ENCODE measurements at places on chromosomes 7 and 10. TPM values are rescaled to one million over a fixed set of nuclear protein-coding genes. Genes with fewer than 3 reads are reported as not detected.
A peak's percentile ranks its signal among the peaks of the same experiment; 100 is the strongest.

- DNase-seq = peak; percentile 26
Measured at GRCh38 chr7:95213809-95214492, 110.4 kb downstream of the PON1 start.

GRCh38 chr10:59513558-59513957 is 151.2 kb upstream of the FAM13C start:
- no peak for DNase-seq

DNA sequence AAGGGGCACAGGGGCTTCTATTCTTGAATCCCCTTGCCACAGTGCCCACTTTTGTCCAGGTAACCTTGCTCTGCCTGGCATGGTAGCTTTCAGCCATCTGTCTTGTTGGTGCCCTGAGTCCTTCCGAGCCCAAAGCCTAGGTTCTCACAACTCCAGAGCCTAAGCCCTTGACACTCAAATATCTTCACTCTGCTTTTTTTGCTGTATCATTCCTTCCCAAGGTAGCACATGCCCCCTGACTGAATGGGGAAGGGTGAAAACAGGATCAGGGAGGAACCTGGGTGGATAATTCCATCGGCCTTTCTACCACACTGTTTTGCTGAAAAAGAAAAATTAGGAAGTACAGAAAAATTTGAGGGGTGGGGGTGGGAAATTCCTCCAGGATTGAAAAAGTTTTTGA is 37.6 kb downstream of the LDB3 start:
- DNase-seq = no peak

DNA sequence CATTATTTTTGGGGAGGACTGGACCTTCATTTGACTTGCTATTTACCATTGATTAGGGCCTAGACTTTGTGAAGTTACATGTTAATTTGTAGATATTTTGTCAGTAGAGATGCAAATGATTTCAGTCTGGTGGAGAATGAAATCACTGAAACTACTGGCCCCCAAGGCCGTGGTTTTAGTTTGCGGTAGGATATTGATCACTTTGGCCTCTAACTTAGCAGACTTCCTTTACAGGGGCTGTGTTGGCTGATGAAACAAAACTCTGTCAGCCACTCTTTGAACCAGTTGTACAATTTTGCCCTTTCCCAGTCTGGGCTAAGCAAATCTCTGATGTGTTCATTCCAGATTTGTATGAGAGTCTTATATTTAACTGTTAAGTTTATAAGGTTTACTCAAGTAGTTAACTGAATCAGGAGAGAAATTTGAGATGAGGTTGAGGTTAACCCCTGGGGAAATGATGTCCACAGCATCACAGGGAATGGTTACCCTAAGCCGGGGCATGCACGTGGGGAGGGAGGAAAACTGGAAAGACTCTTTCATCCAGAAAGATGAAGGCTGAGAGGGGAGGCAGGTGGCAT is 105.7 kb upstream of the INSIG1 start:
- DNase-seq = no peak

DNA sequence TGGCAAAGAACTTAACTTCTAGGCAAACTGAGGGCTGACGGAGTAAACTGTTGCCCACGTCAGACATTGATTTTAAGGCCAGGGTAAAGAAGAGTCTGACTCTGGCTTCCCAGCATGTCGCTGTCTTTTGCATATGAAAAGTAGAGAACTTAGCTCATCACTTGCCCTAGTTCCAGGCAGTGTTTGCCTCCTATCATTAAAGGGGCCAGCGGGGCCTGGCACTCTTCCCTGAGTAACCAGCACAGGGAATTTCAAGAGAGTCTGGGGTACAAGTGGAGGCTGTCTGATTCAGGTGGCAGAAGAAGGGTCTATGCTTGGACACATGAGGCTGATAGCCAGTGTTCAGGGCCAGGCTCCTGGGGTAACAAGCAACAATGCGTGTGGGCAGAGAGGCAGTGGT is 4.8 kb downstream of the DENND2A start:
- no peak for DNase-seq

- no peak for DNase-seq
Measured at GRCh38 chr7:85000735-85001350, 186.0 kb downstream of the SEMA3D start.

GRCh38 chr10:124092250-124092859 is 1.0 kb downstream of the CHST15 start:
- peak; percentile 46 for DNase-seq

DNA sequence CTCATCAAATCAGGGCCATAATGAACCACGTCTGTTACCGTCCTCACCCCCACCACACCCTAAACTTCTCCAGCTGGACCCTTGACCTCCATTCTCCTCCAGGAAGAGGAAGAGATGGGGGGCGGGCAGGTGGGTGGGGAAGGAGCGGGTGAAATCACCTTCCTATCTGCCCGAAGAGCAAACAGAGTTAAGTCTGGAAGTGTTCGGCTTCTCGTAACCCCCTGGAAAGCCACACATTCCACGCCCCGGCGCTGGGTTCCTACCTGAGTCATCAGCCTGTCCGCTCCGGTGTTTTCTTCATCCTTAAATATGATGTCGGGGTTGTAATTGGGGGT is 736 bp downstream of the SHH start:
- no peak for DNase-seq

GRCh38 chr7:17440831-17441230 is 142.4 kb downstream of the AHR start:
- no peak for DNase-seq

GRCh38 chr10:126876456-126876855 is 28.8 kb upstream of the DOCK1 start:
- no peak for DNase-seq

DNA sequence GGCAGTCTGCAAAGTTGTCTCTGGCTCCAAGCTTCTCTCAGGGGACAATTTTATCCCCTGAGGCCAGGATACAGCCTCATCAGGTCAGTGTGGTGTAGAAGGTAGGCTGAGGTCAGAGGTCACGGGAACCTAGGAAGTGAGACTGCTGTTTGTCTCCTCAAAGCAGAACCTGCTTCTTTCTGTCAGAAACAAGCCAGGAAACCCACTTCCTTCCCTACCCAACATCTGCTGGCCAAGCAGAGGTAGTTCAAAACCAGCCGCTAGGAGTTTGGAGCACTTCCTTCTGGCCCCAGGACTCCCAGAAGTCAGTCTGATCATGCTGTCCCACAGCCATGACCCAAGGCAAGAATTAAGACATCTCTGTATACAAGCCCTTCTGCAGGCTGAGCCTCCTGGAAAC is 12.2 kb downstream of the CLRN3 start:
- no peak for DNase-seq

DNA sequence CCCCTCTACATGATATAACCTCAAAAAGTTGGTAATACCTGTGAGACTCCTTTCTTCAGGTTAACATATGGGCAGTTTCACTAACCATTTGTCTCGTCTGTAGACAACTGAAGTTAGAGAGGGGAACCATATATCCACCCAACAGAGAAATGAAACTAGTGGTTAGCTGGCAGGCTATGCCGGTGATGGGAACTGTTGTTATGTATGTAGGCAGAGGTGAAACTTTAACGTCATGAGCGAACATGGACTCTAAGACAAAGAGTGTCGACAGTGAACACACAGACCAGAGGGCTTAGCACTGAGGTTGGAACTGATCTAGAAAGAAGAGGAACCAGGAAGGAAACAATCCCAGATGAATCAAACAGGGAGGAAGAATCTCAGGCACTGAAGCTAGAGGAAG is 112.4 kb downstream of the ELMO1 start:
- peak; percentile 44 for DNase-seq

- DNase-seq = no peak
Measured at GRCh38 chr10:51521605-51522004, 177.8 kb downstream of the CSTF2T start.

The SLC29A4 gene
- total RNA-seq = 13.2 TPM

The CALY gene
- total RNA-seq = not detected

The ABCB8 gene
- total RNA-seq = 39.6 TPM

The PTN gene
- 5.7 TPM for total RNA-seq

Data from body of pancreas (tissue), 4 donors.